ENCODE measurements at places on chromosomes 16 and 17.

DNA sequence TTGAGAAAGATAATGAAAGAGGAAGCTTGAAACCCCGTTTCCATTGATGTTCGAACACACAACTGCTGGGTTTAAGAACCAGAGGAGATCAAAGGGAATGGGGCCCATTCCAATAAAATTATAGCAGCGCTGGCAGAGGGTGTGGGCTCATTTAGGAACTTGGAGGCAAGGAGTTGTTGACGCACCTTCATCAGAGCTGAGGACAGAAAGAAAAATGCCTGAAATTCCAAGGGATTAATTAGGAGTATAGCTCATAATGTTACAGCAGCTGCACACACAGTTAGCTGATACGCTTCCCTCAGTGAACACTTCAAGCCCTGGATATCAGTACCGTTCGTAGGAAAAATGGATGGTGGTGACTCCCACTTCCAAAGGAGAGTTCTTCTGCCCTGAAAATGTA is 127.2 kb downstream of the AXIN2 start:
- DNase-seq, result no peak

DNA sequence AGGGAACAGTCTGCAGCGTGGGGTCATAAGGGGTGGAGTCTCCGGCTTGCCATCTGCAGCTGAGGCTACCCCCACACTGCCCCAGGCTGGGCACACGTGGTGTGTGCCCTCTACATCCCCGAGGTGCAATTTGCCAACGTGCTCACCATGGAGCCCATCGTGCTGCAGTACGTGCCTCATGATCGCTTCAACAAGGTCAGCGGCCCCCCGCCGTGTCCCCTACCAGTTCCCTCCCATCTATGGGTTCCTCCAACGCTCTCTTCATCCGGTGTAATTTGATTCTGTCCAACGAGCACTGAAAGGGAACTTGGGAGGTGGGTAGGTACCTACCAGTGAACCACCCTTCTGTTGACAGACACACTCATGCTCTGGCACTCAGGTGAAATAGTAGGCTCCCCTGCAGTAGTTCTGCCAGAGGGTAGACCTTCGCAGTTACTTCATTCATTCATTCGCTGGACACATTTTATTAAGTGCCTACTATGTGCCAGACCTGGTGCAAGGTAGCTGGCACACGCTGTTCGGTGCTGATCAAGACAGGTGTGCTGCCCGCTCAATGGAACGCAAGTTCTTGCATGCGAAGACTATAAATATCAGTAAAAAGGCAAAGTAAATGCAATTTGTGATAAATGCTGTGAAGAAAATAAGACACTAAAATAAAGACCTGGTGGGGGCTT is 2.7 kb downstream of the MLLT6 start:
- DNase-seq, result no peak

GRCh38 chr17:2693561-2694380 is 17.8 kb downstream of the CLUH start:
- DNase-seq, result no peak

- peak; percentile 98 for DNase-seq
Measured at GRCh38 chr16:66516808-66517585, 32.9 kb downstream of the TK2 start.

DNA sequence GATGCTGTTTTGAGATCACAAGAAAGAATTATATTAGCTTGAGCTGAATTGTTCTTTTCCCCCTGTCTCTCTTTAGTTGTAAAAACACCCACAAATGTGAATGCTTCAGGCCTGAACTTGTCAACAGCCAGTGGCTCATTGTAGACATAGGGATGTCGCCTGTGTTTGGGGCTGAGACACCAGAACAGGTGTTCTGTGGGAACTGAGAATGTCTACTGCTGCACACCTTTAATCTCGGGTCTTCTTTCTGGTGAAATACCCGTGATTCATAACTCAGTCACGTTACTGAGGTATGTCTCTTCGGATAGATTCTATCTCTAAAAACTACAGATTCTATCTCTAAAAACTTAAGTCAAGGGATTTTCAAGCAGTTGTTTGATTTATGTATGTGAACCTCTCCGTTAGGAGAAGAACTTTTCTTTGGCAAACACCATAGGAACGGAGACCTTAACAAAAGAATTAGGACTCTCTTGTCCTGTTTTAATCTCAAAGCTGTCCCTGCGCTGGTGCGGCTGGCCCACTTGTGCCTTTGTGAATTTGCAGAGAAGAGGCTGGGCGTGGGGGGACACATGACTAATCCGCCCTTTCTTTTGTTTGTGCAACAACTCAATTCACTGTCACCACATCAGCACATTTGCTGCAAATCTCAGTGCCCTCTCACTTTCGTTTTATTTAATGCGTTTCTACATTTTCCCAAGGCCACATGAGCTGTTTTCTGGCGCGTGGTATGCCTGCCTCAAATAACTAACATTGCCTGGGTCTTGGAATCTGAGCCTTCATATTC is 643.0 kb downstream of the MAF start:
- no peak for DNase-seq

GRCh38 chr17:42673266-42673884 is 3.4 kb downstream of the PLEKHH3 start:
- no peak for DNase-seq

DNA sequence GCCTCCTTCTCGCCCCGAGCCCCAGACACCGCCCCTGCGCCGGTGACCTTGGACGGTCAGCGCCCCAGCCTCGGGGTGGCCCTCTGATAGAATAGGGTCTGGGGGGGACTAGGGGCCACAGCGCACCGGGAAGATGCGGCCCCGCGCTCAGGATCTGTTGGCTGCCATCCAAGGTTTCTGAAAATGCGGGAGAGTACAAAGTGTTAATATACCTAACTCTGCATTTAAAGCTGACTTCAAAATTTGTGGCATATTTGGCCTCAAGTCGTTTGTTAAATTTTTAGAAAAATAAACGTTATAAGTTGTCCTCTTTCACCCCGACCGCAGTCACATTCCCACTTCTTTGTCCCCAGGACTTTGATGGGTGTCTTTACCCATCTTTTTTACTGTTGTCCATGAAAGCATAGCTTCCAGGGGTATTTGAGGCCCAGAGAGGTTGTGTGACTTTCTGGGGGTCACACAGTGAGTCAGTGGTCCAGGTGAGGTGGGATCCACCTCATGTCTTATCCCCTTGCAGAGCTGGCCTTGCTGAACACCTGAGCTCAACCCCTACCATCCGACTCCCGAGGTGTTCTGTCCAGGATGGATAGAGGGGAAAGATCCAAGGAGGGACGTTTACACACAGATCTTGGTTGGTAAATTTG is 796 bp downstream of the NT5M start:
- no peak for DNase-seq

- DNase-seq, result no peak
Measured at GRCh38 chr16:79051313-79051712, 549.2 kb downstream of the MAF start.
